Suppressor macrophage (primary cell): ENCODE measurements at places on chromosomes 7 and 10.

- no peak for DNase-seq
Observed at GRCh38 chr10:123879606-123880257, 11.9 kb downstream of the CPXM2 start.

- no peak for DNase-seq
Observed at GRCh38 chr10:69418052-69418752, 1.5 kb upstream of the TACR2 start.

DNA sequence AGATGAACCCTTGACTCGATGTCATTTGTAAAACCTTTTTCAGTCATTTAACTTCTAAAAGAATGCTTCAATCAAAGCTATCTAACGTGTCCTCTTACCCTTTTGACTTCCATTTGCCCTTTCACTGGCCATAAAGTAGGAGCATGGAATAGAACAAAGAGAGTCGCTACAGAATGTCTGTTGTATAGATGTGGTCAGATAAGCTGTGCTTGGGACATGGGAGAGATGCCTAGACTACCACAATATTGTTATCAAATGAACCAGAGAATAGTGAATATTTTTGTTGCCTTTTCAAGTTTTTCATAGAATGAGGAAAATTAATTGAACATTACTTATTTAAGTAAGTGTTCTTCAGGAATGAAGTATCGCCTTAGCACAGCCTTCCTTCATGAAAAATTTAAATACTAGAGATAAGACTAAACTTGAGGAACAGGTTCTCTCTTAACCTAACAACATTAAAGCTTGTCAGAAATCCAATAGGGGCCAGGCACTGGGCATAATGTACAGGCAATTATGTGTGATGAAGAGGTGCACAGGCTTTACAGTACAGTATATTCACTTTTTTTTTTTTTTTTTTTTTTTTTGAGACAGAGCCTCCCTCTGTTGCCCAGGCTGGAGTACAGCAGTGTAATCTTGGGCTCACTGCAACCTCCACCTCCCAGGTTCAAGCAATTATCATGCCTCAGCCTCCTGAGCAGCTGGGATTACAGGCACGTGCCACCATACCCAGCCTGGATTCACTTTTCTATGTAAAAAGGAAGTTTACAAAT, 7.5 kb upstream of the KMT2E start:
- no peak for DNase-seq

- no peak for DNase-seq
Observed at GRCh38 chr7:24800667-24801066, 43.4 kb upstream of the GSDME start.

GRCh38 chr10:110840225-110840922, 31.4 kb upstream of the PDCD4 start:
- DNase-seq: no peak

DNA sequence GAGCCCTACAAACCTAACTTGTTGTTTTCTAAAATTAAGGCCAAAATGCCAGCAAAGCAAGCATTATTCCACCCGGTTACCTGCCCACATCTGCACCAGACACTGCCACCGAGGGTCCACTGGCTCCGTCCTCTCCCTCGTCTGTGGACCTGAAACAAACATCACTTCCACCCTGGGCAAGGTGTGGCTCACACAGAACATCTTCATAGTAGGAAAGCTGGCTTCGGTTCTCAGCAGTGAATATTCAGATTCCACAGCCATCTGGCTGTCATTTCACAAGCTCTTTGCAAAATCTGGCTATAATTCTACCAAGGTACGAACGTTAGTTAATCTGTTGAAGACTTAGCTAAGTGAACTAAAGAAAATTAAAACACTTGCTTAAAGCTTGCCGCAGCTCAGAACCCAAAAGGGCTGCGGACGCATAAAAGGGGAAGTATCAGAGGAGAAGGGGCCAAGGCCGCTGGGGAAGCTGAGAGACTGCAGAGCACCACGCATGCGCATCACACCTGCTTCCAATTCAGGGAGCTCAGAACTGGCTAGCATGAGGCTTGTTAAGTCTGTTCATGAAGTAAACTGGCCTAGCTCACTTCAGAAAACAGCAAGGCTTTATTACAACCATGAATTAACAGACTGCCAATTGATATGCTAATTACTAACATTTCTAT, 46.1 kb downstream of the PTPRN2 start:
- peak; percentile 77 for DNase-seq

DNA sequence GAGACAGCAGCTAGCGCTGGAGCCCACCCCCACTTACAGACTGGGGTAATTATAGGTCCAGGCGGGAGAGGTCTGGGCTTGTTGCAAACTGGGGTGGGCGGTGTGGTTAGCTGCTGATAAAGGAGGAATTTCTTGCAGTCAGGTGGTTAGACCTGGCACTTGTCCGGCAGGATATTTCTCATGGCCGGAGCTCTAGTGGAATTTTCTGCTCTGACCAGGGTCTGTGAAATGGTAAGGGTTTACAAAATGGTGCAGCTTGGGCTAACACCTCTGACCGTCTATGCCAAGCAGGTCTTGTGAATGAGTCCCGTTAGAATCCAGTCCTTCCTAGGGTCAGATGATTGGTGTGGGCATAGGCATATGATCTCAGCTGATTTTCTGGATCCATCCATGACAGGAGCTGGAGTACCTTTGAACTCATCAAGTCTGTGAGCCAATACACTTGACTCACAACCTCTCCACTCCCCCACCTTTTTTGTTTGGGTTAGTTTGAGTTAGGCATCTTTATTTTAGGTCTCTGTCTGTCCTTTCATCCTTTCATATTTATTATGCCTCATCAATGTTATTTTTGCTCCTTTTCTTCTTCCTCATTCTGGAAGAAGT, 213.4 kb downstream of the SUGCT start:
- no peak for DNase-seq

DNA sequence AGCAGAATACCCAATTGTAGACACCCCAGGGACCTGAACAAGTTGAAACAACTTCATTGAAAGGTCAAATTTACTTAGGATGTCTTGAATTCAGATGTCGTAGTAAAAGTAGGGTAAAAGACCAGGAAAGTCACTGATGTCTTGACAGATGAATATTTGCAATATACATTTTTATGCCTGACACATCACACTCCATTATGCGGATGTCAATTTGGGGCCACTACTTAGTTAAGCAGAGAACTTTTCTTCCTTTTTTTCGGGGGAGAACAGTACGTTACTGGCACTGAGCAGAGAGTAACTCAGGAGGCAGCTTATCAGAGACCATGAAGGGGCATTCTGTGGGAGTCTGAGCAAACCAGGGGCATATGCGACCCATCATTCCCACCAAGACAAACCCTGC, 4.9 kb downstream of the ITGA8 start:
- no peak for DNase-seq

- peak; percentile 19 for DNase-seq
Observed at GRCh38 chr10:35339942-35340341, 3.6 kb downstream of the CCNY start.

- no peak for DNase-seq
Observed at GRCh38 chr7:107933386-107934013, 42.5 kb downstream of the DLD start.

GRCh38 chr7:2944739-2945138, 98.9 kb downstream of the CARD11 start:
- peak; percentile 66 for DNase-seq

DNA sequence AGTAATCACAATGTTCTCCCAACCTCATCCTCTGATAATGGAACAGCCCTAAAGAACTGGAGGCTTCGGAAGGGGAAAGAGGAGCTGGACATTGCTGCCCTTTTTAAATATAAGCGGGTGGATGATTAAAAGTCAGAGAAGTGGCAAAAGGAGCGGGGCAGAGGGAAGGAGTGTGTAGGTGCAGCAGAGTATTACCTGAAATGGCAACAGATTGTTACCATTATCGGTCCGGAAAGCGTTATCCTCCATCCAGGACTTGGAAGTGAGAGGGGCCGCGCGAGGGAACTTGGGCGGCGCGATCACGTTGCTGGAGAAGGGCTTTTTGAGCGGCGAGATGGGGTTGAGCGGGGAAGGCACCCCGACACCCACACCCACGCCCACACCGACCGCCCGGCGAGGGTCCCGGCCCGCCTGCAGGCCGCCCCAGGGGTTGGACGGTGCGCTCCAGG, 51.7 kb downstream of the CPEB3 start:
- no peak for DNase-seq

- DNase-seq: no peak
Observed at GRCh38 chr10:120963594-120964220, 112.5 kb downstream of the WDR11 start.

DNA sequence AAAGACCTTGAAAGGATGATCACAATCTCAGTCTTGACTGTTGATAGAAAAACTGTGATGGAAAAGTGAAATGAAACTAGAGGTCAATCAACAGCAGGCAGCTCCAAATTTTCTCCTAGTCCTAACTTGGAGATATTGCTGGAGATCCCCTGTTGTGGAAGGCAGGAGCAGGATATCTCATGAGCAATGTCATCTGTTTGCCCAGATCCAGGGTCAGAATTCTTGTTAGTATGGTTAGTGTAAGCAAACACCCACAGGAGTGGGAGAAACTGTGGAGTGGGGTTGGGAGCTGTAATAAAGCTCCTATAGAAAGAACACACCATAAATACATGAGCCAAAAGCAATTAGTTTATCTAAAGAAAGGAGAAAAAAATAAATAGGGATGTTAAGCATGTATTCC, 169.0 kb downstream of the AKR1D1 start:
- DNase-seq: no peak

DNA sequence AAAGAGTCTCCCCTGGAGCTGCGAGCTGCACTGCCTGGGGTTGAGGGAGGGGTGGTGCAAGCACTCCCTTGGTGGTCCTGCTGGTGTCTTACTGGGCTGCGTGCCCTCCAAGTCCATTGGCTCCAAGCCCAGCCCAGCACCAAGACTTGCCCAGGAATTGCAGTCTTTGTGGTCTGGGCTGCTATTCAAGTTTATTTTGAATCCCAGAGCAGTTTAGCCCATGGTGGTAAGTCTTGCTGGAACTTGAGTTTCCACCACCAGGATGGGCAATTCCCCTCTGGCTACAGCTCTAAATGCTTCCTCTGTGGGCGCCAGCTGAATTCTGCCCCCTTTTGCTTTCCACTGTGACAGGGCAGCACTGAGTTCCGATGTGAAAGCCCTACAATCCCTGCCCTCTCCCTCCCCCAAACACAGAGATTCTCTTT, 25.1 kb downstream of the GALNT11 start:
- DNase-seq: no peak

DNA sequence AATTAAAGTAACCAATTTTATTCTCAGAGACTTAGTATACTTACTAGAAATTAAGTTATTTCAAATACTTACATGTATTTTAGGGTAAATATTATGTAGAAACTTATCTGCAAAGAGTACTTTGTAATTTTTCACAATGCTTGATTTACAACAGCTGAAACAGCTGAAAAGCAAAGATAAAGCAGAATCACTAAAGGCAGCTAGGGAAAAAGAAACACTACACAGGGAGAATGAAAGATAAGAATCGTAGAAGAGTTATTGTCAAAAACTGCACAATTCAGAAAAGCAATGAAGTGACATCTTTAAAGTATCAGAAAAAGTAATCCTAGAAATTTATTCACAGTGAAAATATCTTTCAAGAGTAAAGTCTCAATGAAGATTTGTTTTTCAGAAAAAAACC, 69.7 kb upstream of the ZNF804B start:
- DNase-seq: no peak

- no peak for DNase-seq
Observed at GRCh38 chr7:80277434-80278427, 143.1 kb downstream of the GNAI1 start.

GRCh38 chr7:13577566-13578145, 411.8 kb downstream of the ETV1 start:
- DNase-seq: no peak
